Activated T-cell treated with anti-CD3 and anti-CD28 coated beads for 24 hours (primary cell): ENCODE measurements at places on chromosomes 7 and 10.

- DNase-seq: no peak
Measured at GRCh38 chr7:116949941-116950801, 3.1 kb upstream of the ST7 start.

GRCh38 chr7:141013345-141013715 lies 1.4 kb downstream of the MRPS33 start:
- DNase-seq: no peak

GRCh38 chr7:5452937-5453540 lies 29.4 kb upstream of the TNRC18 start:
- DNase-seq: no peak

DNA sequence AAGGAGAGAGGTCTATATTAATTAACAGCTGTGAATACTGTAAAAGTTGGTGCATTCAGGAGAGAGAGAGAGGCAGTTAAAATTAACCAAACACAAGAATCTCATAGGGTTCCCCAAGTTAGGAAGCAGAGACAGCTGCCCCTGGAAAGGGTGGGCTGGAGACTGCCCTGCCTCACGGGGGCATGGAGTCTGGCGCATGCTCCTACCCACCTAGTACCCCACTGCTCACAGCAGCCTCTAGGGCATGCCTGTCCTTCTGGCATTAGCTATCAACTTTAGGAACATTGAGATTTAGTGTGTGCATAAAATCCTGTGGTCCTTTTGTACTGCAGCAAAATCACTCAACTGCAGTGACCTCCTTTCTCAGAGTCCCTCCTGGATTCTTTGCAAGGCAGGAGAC lies 710.1 kb downstream of the SORCS3 start:
- no peak for DNase-seq
